ENCODE measurements at places on chromosomes 5 and 9. TPM values are rescaled to one million over a fixed set of nuclear protein-coding genes. Genes with fewer than 3 reads are reported as not detected.

CCL28 gene
- 18.0 TPM for total RNA-seq

GRCh38 chr9:928363-929042 is 48.0 kb upstream of the DMRT3 start:
- no peak for DNase-seq

DNA sequence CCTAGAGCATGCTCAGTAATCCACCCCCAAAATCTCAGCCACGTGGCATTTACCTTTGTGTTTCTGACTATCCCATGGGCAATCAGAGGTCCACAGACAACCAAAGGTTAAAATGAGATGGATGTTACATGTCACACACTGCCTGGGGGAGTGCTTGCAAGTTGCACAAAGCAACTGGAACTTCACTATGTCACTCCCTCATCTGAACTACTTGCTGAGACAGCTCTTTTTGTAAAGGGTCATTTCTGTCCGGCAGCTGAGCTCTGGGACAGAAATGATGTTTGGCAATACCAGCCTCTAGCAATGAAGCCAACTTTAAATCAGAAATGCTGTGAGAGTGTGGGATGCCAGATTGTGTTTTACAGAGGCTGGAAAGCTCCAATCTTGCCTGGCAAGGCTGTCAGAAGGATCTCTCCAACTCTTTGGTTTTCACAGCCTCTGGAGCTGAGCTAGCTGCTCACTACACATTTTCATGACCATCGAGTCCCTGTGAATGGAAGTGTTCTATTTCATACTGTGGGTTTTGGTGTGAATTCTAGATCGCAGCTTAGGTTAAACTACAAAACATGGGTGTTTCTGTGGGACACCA is 66.3 kb upstream of the TMEM215 start:
- DNase-seq, result no peak

- DNase-seq, result peak; percentile 67
Observed at GRCh38 chr5:141850244-141850768, 27.9 kb downstream of the PCDH1 start.

DNA sequence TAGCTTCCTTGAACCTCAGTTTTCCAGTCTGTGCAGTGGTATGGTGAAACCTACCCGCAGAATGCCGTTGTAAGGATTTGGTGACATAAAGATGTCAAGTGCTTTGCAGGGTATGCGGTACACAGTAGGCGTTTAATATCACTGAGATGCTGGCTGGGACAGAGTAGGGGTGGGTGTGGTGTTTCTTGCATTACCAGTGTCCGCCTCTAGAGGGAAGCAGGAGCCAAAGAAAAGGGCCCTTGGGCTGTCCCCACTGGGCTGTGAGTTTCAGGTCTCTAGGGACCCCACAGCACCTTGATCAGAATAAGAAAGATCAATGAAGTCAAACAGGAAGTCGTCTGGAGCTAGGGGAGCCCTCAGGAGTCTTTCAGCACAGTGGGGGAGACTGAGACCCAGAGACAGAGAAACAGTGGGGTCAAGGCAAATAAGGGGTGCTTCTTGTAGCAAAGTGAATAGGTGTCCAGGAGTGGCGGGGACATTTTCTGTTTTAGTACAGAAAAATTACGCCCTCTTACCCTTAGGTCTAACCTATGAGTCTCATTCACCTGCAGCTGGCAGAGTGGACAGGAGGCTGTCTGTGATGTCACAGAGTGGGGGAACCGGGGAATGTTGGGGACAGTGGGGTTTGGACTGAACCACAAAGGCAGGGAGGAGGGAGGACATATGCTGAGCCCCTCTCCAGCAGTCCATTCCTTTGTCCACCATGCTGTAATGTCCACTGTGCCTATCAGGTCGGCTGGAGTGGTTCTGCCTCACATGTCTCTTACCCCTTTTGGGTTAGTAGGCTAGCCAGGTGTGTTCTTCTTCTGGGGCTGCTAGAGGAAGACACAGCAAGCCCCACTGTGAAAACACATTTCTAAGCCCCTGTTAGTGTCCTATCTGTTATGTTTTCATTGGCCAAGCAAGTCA is 4.7 kb upstream of the TEX53 start:
- peak; percentile 66 for DNase-seq

- no peak for DNase-seq
Observed at GRCh38 chr5:1299511-1299850, 4.6 kb upstream of the TERT start.

CATSPER3 gene
- total RNA-seq, result 0.44 TPM

FAM221B gene
- total RNA-seq, result not detected

GRCh38 chr5:133041910-133042309 is 9.9 kb upstream of the HSPA4 start:
- no peak for DNase-seq

- no peak for DNase-seq
Observed at GRCh38 chr9:137141050-137141810, 2.3 kb downstream of the GRIN1 start.

DNA sequence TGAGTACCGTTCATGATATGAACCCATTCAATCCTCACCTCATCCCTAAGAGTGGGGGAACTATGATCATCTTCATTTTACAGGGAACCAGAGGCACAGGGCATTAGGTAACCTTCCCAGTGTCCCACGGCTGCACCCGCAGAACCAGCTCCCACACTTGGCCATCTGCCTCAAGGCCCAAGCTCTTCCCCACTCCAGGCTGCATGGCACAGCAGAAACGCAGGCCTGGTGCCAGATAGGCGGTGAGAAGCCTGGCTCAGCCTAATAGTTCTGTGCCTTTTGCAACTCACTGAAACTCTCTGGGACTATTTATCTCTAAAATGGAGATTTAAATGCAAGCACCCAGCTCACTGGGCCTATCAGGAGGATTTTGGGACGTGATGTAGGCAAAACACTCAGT is 90.8 kb upstream of the ZNF618 start:
- no peak for DNase-seq

- no peak for DNase-seq
Observed at GRCh38 chr5:109739741-109740728, 50.3 kb downstream of the MAN2A1 start.

DNA sequence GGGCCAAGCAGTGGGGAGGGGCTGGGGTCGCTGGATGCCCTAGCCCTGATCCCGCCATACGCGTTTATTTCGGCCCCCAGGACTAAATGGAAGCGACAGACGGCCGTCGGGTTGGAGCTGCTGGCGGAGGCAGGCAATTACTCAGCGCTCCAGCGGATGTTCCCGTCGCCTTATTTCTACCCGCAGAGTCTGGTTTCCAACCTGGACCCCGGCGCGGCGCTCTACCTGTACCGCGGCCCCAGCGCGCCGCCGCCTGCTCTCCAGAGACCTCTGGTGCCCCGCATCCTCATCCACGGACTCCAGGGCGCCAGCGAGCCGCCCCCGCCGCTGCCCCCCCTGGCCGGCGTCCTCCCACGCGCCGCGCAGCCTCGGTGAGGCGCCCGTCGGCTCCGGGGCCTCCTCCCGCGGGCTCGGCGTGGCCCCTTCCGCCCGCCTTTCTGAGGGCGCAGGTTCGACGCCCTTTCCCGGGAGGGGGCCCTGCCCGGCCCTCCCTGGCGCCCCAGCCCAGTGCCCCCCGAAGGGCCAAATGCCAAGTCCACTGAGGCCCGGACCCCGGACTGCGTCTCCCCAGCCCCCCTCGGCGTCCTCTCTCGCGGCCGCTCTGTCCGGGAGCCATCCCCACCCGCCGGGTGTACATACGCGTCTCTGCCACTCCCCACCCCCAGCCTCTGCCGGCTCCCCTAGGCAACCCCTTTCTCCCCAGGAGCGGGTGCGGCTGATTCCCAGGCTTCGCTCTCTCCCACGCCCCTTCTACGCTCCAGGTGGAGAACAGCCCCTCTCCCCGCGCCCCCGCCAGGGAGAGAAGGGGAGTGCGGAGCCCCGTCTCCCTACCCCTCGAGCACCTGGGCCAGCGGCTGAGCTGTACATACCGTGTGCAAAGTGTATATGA is 7.0 kb downstream of the BARHL1 start:
- DNase-seq, result peak; percentile 40

DNA sequence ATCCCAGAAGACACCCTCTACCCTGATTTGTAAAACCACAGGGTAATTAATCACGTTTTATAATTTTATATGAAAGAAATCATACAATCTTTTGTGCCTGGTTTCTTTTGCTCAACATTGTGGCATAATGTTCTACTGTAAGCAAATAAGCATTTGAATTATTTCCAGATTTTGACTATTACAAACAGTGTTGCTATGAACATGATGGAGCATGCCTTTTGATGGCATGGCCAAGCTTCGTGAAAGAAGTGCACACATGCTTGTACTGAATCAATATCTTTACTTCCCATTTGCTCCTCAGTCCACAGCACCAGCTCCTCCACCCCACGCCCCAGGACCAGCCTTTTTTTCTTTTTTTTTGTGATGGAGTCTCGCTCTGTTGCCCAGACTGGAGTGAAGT is 29.9 kb downstream of the ACSL6 start:
- DNase-seq, result no peak

PCDHAC1 gene
- total RNA-seq, result not detected

GRCh38 chr5:174483411-174483810 is 241.0 kb upstream of the MSX2 start:
- DNase-seq, result no peak

- DNase-seq, result no peak
Observed at GRCh38 chr5:64827703-64828102, 59.0 kb downstream of the CWC27 start.

ANKRD18A gene
- 1.2 TPM for total RNA-seq

- no peak for DNase-seq
Observed at GRCh38 chr5:169091396-169091980, 209.5 kb downstream of the SLIT3 start.

GRCh38 chr5:65020492-65020891 is 251.8 kb downstream of the CWC27 start:
- DNase-seq, result no peak

GRCh38 chr5:81422671-81423070 is 28.7 kb upstream of the ACOT12 start:
- DNase-seq, result no peak

DNA sequence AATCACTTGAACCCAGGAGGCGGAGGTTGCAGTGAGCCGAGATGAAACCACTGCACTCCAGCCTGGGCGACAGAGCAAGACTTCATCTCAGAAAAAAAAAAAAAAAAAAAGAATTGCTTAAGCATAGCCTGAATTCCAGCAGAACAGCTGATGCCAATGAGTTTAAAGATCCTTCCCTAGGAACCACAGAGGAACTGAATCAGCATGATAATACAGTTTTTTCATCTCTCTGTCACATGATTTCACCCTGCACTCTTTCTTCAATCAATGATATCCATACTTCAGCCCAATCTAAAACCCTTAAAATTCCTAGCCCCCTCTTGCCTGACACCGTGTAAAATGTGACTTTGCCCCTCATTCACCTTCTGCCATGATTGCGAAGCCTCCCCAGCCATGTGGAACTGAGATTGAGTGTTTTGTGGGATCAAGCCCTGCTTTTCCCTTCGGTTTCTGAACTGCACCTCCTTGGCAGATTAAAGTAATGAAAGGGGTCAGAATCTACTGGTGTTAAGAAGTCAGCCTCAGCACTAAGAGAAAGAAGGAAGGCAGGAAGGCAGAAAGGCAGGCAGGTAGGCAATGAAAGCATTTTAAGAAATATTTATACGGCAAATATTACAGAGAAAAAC is 20.9 kb upstream of the DMXL1 start:
- no peak for DNase-seq

SHOC1 gene
- not detected for total RNA-seq

- DNase-seq, result no peak
Observed at GRCh38 chr5:146395193-146395592, 51.9 kb upstream of the TCERG1 start.

LCP2 gene
- 444 TPM for total RNA-seq

DNA sequence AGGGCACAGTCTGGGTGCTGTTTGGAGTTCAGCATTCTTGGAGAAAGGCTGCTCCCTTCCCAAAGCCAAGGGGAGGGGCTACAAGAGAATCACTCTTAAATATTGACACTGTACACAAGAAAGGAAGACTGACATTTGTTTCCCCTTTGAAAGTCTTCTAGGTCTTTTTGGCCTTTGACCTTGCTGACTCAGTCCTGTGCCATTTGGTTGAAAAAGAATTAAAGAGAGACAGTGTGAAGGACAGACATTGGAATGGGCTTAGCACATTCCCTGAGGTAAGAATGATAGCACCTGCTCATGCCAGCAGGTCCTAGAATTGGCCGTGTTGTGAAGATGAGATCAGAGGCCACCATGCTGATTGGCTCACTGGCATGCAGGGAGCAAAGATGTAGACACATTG is 271.4 kb upstream of the ZNF608 start:
- DNase-seq, result no peak

DNA sequence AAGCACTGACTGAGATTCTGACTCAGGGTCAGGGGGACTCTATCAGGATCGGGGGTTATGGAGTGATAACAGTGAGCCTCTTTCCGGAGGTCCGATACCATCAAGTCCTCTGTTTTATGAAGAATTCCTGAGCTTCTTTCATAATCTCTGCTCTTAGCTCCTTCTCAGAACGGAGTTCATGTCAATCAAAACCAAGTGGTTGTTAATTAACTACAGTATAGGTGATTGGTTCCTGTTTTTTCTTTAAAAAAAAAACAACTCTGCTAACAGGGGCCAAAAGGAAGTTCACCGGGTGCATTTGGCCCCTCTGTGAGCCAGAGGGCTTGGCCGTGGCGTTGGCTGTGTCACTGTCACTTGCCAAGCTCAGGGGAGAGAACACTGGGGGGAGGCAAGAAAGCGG is 4.0 kb downstream of the GFI1B start:
- no peak for DNase-seq

DNA sequence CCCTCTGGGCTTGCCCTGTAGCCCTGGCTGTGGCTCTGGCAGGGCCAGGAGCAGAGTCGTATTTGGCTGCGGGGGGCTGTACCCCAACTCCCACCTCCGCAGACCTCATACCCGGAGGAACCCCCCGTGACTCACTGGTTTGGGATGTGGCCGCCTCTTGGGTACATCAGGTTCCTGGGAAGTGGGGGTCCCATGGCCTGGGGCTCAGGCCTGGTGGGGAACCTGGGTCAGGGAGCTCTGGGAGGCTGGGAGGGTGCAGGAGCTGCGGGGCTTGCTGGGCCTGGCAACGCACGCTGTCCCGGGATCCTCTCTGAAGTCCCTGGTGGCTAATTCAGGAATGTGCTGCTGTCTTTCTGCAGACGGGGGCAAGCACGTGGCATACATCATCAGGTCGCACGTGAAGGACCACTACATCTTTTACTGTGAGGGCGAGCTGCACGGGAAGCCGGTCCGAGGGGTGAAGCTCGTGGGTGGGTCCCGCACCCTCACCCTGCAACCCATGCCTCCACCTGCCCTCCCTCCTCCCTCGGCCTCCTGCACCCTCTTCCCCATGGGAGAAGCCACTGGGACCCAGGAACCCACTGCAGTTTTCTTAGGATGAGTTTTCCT is 2.4 kb downstream of the LCN1 start:
- no peak for DNase-seq

- no peak for DNase-seq
Observed at GRCh38 chr9:98253565-98253964, 1.9 kb downstream of the TBC1D2 start.

All from activated naive CD8-positive, alpha-beta T cell treated with anti-CD3 and anti-CD28 coated beads, Interleukin-2, amount 10 ng/mL, durations not matched to agents 7 days and 5 days (primary cell).